Activated T-helper 1 cell treated with anti-CD3 and anti-CD28 coated beads, Interleukin-2, amount 50 U/mL, for 16 hours (primary cell): ENCODE measurements at places on chromosomes 6 and 20.

DNA sequence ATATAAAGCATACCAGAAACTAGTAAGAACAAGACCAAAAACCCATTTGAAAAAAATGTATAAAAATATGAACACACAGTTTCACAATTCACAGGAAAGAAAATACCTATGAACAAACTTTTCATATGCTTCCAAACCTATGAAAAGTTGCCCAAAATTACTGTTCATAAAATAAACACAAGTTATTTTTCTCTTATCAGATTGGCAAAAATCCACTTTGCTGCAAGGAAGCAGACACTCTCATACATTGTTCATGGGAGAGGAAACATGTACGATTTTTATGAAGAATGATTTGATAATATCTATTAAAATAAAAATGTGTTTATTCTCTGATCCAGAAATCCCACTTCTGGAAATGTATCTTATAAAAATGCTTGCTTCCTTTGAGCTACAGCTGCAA is 40.0 kb upstream of the OCSTAMP start:
- DNase-seq, result no peak

GRCh38 chr6:53066077-53066417 is 843 bp downstream of the FBXO9 start:
- no peak for DNase-seq

DNA sequence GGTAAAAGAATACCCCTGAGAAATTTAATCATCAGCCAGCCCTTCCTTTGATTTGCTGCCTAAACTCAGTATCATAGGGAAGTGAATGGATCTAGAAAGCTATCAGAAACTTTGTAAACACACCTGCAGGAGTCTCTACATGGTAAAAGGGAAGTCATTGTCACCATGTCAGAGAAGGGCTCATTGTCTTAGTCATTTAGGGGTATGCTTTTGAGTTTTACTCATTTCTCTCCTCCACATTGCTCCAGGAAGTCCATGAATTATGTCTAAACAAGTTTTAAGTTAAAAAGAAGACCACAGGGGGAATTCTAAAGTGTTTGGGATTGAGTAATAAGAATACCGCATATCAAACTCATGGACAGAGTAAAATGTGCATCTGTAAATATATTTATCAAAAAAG is 2.5 kb downstream of the SLC17A1 start:
- DNase-seq, result no peak

DNA sequence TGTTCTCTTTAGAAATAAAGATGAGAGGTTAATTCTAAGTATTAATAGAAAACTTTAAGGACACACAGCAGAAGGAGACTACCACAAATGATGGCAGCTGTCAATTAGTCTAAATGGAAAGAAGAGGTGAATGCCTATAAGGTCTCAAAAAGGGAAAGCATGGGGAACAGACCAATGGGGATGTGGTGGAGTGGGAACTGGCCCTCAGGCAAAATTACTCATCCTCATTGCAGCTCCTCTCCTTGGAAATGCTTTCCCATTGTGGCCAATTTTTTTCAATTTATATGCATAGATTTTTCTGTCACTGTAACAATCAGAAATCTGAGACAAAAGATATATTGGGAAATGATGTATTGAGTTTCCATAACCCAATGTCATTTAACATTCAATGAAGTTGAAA is 222.9 kb upstream of the DEFB112 start:
- DNase-seq, result no peak

DNA sequence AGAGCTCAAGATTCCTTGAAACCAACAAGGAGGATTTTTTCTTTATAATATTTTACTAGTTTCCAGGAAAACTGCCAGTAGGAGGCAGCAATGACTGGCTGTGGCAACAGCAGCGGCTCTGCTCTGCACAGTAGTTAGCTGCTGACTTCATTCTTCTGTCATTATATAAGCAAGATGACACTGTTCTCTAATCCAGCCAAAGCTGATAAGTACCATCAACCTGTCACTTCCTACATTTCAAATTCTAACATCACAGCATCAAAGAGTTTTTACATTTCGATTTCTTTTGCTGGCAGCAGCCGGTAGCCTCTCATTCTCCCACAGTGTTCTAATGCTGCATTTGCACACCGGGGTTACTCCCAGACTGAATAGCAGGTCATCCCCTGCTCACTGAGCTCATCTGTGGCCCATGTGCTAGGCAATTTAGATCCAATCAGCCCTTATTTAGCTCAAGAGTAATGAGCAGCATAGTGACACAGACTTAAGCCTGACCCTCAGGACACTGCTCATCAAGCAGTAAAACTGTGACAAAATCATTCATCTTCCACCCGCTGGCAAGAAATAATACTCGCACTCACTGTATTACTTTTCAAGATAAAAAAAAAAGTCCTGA is 67.8 kb downstream of the MMS22L start:
- no peak for DNase-seq

DNA sequence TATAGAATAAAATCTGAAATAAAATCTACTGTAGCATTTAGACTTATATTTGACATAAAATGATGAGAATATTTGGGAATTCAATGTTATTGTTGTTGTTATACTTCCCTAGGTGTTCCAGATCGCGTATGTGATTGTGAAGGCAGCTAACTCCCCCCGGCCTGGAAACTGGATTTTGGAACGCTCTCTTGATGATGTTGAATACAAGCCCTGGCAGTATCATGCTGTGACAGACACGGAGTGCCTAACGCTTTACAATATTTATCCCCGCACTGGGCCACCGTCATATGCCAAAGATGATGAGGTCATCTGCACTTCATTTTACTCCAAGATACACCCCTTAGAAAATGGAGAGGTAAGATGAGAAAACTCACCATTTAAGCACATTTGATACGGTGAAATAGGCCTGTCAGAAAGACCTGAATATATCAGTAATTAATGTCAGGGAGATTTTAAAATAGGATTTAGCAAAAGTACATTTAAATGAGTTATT is 215.2 kb downstream of the LAMA2 start:
- no peak for DNase-seq

- no peak for DNase-seq
Observed at GRCh38 chr6:122432816-122433215, 33.4 kb downstream of the HSF2 start.

DNA sequence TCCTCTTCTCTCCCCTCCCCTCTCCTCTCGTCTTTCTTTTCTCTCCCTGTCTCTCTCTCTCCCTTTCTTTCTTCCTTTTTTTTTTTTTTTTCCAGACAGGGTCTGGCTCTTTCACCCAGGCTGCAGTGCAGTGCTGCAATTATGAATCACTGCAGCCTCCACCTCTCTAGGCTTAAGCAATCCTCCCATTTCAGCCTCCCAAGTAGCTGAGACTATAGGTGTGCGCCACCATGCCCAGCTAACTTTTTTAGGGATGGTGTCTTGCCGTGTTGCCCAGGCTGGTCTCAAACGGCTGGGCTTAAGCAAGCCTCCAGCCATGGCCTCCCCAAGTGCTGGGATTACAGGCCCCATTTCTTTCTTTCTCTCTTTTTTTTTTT is 59.9 kb upstream of the NCOA3 start:
- DNase-seq, result no peak

DNA sequence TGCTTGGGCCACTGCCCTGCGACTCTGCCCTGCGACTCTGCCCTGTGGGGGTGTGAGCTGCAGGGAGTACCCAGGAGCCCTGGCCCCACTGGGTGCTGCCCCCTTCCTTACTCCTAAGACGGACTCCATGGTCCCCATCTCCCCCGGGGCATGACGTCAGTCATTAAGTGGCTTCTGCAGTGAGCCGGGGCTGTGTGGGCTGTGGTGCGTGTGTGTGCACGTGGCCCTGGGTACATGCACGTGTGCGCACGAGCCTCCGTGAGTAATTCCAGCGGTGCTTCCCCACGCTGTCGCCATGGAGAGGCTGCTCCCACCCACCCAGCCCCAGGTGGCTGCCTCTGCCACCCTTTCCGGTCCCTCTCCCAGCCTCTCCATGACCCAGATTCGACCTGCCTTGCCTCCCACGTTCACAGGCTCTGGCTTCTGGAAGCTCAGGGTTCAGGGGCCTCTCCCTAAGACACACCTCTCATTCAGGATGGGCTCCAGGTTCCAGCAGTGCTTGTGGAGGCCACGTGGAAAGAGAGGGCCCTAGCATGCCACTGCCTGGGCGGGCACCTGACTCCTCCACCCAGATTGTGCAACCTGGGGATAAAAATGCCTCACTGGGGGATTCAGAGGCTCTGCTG is 88.3 kb downstream of the DLGAP4 start:
- no peak for DNase-seq

GRCh38 chr20:20410678-20411077 is 42.8 kb downstream of the INSM1 start:
- no peak for DNase-seq

DNA sequence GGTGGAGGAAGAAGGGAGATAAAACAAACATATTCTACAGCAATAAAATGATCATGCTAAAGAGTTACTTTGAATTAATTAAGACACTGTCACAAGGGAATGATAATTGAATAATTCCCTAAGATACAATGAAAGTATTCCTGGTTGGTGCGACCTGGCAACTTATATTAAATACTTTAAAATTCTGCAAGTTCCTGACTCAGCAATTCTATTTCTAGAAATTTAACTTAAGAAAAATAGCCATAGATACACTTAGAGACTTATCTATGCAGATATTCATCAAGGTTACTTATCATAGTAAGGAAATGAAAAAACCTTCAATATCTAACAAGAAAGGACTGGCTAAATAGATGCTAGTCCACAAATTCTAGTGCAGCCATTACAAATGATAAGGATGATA is 156.0 kb downstream of the BACH2 start:
- DNase-seq, result no peak

GRCh38 chr6:47141171-47141570 is 99.0 kb upstream of the ADGRF1 start:
- no peak for DNase-seq

DNA sequence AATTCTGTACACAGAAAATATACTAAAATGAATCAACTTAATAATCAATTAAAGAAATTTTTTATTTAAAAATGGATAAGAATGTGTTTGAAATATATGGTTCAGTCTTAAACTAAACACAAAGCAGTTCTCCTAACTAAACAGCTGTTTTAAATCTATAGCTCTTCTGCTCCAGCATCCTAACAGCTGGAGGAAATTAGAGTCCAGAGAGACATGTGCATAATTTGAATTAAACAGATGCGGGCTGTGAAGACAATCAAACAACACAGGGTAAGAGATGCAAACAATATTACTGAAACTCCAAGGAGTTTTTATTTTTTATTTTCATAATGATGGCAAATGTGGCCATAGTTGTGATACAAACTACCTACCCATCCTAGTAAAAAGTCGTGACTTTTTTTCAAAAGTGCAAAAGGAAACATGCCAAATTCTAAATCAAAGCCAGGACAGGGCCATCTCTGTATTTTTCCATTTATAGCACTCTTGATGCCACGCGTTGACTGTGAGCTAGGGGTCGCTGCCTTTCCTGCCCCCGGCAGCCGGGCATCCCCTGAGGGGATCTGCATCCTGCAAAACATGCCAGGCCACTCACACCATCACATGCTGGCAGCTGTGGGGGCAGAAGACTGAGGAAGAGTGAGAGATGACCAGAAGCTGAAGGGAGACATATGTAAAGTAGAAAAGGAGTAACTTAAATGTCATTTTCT is 310.6 kb downstream of the PRKN start:
- DNase-seq, result no peak

- no peak for DNase-seq
Observed at GRCh38 chr20:34984756-34985261, 29.1 kb downstream of the MYH7B start.

DNA sequence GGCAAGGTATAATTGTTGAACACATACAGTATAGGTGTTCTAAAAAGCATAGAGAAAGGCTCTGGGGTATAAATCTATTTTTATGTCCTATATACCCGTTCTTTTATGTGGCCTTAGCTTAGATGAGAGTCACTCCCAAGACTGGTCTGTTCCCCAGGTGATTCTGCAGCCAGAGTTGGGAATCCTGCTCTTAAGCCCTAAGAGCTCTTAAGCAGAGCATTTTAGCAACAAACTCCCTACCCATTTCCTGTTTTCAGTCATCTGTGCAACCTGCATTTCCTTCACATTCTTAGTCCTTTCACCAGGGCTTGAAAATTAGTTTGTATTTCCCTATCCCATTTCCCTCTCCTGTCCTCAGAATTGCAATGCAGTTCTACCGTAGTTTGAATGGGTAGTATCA is 166.1 kb downstream of the HS3ST5 start:
- DNase-seq, result no peak

DNA sequence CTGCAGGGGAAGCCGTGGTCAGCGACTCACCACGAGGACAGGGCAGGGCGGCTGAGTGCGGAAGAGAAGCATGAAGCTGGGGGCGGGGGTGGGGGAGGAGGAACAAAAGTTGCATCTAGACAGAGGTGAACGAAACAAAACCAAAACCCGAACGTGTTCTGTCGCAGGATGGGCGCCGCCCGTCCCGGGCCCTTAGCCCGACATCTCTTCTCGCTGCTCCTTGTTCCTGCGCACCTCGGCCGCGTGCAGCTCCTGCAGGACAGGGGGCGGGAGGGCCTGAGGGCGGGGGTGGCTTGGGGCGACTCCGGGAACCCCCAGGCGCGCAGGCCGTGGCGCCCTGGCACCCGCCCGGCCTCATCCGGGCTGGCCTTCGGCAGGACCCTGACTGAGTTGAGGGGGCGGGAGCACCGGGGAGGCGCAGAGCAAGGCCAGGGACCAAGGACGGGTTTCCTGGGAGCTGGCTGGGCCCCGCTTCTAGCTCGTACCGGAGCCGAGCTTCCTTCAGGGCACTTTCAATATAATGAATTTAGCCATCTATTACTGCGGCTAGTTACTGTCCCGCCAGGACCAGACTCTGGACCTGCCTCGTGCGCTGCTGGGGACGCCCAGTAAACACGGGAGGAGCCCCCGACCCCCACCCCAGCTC is 12.0 kb downstream of the STMN3 start:
- no peak for DNase-seq

- DNase-seq, result no peak
Observed at GRCh38 chr20:1616858-1617434, 2.9 kb downstream of the SIRPB1 start.

DNA sequence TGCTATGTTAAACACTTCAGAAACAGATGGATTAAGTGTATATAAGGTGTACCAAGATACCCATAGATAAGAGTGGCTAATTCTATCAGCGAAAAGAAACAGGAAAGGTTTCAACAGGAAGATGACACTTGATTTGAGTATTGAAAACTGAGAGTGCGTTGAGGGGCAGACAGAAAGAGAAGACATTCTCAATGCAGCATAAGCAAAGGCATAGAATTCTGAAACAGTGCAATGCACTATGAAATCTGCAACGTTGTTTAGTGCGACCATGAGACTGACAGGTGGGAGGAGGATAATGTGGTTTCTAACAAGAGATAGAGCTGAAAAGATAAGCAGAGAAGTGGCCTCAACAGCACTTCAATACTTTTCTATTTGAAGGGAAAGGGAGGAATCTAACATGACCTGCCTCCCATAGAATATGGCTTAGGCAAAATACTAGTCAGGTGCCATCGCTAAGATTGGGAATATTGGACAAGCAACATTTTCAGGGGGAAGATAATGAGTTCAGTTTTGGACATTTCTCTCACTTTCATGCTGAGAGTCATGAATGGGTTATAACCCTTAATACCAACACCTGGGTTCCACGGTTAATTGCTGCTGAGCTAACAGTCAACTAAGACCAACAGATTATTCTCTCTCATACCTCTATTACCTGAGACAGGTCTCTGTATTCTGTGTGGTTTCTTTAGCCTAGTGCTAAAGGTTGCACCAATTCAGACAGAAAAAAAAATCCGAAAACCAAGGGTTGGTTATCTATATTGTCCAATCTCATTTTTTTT is 312.9 kb upstream of the ARID1B start:
- DNase-seq, result no peak
